ENCODE measurements at places on chromosomes 16 and 17.

DNA sequence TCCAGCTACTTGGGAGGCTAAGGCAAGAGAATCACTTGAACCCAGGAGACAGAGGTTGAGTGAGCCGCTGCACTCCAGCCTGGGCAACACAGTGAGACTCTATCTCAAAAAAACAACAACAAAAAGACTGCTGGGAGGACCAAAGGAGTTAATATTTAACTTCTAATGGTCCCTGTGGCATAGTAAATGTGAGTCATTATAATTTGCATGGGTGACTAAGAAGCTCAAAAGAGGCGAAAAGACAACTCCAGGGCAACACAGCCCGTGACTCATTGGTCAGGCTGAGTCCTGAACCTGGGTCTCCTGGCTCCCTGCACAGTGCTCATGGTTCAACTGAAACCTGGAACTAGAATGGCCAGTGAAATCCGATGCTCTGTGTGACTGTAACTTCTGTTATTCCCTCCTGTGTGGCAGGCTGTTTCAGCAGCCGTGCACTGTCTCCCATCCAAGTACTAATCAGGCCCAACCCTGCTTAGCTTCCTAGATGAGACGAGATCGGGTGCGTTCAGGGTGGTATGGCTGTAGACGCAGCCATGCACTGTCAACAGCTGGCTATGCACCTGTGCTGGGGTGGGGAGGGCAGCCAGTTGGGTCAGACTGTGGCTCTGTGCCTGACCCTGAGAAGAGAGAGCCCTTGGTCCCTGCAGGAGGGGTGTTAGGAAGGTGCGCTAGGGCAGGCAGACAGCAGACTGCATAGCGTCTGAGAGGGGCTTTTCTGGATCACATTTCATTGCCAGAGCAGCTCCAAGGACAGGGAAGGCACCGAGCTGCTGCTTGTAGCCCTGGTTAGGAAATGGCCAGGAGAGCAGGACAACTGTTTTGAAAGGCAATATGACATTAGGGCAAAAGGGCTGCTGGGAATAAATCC lies 14.5 kb upstream of the GPRC5C start:
- no peak for DNase-seq

- DNase-seq: no peak
Measured at GRCh38 chr17:68640242-68640989, 39.2 kb upstream of the FAM20A start.

GRCh38 chr17:28895794-28896447 lies 1.6 kb downstream of the FLOT2 start:
- DNase-seq: no peak

DNA sequence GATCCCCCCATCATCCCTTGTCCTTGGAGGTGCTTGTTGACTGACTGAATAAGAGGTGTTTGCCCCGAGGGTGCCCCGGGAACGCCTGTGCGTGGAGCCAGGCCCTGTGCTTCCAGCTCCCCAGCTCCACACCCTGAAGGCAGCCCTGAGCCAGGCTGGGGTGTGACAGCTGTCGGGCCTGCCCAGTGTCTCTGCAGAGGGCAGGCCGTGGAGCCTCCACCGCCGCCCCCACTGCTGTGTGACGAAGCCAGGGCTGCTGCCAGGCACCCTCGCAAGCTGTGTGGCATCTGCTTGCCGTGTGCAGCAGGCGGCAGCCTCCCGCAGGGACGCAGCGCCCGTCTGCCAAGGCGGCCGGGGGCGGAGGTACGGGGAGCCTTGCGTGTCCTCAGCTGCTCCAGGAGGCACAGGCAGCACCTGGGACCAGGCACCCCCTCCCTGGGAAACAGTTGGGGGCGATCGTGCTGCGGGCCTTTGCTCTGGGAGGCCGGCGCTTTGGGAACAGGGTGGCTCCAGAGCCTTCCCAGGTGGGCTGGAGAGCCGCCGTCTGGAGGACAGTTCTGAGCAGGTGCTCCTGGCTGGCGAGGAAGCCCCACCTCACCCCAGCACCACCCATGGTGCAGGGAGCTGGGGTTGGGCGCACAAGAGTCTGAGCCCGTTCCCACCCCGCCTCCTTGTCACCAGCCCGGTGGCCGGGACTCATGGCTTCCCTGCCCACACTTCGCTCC lies 26.6 kb downstream of the GSE1 start:
- DNase-seq: no peak

DNA sequence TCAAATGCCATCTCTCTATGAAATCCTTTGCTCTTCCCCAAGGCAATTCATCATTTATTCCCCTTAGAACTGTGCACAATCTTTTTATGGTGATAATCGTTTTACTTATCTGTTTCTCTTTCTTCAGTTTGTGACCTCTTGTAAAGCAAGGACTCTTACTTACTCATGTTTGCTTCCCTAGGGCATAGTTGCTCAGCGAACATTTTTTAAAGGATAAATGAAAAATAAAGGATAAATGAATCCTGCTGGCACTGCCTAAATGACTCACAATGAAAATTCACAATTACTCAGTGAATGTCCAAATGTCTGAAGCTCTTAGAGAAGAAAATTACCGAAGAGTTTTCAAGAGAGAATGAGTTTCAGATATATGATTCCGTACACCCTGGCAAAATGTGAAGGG lies 671.7 kb downstream of the CDH11 start:
- no peak for DNase-seq

DNA sequence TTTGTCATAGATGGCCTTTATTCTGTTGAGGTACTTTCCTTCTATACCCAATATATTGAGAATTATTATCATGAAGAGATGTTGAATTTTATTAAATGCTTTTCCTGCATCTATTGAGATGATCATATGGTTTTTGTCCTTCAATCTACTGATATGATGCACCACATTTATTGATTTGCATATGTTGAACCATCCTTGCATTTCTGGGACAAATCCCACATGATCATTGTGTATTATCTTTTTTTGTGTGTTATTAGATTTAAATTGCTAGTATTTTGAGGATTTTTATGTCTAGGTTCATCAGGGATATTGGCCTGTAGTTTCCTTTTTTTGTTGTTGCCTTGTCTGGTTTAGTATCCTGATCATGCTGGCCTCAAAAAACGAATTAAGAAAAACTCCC lies 124.5 kb upstream of the CES5A start:
- no peak for DNase-seq

DNA sequence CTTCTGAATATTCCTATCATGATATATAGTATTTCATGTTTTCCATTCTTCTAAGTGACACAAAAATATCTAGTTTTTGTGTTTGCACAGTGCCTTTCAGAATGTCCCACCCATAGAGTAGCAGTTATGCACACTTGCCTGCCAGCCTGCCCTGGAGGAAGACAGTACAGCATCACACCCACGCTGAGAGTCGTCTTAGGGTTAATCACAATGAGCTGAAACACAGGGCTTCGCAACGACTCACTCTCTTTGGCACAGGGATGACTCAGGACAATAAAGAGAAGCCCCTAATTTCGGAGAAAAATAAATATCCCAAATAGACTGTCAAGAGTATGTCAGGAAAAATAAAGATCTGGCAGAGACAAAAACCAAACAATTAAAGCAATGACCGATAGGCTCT lies 11.6 kb upstream of the NDUFAB1 start:
- DNase-seq: no peak
